ENCODE measurements at places on chromosomes 13 and 19.
A peak's percentile ranks its signal among the peaks of the same experiment; 100 is the strongest.

DNA sequence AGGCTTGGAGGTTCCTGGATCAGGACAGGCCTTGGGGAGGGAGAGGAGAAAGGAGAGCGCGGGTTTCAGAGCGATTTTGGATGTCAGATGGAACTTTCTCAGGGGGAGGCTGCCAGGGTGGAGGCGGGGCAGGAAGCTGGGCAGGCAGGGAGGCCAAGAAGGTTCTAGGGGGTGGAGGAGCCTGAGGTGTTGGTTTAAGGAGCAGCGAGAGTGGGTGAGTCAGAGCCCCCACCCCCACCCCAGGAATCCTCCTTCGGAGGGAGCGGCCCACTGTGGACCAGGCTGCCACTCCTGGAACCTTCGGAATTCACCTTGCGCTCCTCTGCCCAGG is 15.9 kb upstream of the NOP53 start:
- DNase-seq, result no peak

DNA sequence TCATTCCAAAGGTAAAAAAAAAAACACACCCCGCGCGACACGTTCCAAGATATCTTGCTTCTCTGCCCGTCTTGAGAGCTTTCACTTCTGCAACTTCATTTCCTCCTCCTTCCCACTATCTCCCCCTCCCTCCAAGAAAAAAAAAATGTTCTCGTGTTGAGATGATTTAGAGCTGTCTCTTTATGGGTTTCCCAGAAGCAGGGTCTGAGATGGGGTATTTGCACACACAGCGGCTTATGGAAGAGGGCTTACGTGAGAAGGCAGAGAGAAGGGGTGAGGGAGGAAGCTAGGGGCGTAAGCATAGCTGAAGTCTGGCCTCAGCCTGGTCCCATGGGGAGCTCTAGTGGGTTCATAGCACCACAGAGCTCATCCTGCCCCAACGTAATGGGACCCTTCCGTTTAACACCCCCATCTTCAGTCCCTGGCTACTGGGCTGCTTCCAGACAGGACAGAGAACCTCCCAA is 31.3 kb upstream of the USE1 start:
- no peak for DNase-seq

DNA sequence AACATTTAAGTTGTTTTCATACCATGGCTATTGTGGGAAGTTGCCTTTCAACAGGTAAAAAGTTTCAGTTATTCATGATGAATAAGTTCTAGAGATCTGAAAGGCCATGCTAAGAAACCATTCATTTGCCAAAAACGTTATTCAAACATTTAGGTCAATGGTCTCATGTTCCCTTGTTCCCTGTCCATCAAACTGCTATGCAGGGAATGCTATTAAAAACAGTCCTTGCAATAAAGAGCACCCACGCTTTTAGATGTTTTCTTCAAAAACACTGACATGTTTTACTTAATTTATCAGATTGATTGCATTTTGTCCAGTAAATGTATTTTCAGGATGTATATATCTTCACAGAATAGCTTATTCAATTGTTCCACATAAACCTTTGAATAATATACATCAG is 573.2 kb upstream of the PCDH20 start:
- DNase-seq, result no peak

GRCh38 chr13:100423375-100423774 is 165.2 kb downstream of the GGACT start:
- DNase-seq, result peak; percentile 31

- DNase-seq, result no peak
Measured at GRCh38 chr19:788686-788982, 8.6 kb upstream of the PTBP1 start.

DNA sequence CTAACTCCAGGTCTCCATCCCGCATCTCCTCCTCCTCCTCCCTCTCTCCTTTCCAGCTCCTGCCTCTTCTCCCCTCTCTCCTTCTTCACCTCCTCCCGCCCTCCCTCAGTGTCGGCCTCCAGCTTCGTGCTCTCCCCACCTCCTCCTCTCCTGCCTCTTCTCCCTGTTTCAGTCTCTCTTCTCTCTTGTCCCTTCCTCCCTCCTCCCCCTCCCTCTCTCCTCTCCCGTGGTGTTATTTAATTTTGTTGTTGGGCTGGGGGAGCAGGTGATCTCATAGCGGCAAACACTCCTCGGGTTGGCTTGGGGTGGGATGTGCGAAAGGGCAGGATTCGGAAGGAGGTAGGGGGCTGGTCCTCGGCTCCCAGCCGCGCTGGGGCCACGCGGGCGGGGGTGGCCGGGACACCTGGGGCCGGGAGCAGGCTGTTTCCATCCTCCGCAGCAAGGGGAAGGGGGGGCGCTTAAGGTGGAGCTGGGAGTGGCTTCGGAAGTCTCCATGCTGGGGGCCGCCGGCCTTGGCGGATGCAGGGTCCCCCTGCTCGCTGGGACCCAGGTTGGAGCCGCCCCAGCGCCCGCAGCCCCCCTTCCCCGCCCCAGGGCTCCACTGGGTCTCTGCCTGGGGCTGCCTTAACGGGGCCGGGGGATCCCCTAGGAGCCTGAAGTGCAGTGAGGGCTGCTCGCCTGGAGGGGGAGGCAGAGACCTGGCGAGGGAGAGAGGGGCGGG is at the start of gene CA11:
TSS of gene CA11 (minus strand) at position 187 of the 721 bp plus-strand sequence. CDS start 555 bp downstream, outside the sequence.
- DNase-seq, result peak; percentile 92

GRCh38 chr19:28184997-28185396 is 1028.0 kb downstream of the UQCRFS1 start:
- peak; percentile 11 for DNase-seq

DNA sequence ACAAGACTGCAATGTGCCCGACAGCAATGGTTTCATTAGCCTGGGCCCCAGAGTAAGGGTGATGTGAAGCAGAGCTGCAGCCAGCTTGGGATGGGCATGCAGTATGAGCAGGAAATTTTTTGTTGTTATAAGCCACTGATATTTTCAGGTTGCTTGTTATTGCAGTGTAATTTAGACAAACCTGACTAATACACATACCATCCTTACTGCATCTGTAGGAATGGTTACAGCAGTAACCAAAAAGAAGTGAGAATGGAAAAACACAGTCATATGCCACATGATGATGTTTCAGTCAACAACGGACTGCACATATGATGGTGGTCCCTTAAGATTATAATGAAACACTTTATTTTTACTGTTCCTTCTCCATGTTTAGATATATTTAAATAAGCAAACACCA is 8.6 kb upstream of the POMP start:
- no peak for DNase-seq

DNA sequence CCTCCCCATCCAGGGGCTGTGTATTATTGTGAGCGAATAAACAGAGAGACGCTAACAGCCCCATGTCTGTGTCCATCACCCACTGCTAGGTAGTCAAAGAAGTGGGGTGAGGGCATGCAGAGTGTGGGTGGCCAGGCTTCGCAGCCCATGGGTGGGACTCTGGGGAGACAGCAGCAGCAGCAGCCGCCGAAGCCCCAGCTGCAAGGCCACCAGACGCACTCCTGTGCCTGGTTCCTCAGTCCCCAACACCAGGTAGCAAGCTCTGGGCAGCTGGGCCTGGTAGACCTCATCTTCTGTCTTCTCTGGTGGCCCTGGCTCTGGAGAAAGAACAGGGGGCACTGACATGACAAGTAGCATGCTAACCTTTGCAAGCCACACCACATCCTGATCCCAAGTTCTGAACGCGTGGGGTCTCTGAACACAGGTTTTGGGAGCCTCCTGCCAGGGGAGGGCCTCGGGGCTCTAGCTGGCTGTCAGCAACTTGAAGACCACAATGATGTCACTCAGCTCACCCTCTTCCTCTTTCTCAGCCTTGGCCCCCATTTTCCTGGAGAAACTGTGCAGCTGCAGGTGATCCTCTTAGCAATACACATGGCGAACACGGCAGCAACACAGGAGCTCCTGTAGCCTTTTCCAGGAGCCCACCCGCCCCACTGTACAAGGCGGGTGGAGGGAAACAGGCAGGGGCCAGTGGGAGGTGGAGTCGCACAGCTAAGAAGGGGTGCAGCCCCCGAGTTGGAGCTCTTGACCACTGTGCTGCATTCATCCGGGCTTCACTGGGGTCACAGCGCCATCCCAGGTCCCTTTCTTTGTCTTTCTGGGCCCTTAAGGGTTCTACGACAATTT is 5.8 kb downstream of the FUZ start:
- no peak for DNase-seq

GRCh38 chr19:10520652-10521318 is 3.5 kb upstream of the S1PR5 start:
- no peak for DNase-seq

DNA sequence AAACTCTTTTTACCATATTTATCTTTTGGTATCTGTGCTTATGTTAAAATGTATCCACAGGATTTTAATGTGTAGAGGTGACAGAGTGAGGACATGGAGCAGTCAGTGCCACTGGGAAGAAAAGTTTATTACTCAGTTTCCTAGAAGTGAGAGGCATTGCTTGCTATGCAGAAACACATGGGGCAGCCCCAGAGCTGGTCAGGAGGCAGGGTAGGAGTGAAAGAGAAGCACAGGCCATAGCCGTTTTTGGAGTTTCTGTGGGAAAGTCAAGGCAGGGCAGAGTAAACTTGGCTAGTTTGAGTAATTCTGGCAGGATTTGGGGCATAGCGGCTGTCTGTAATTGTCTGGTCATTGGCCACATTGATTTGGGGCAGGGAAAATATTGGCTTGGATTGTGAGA is 370.9 kb downstream of the FGF9 start:
- no peak for DNase-seq

GRCh38 chr19:3178377-3178972 is at the start of gene S1PR4:
Gene S1PR4, plus strand, starts transcription at chr19:3178769. Its CDS starts 24 bp downstream, at chr19:3178793.
- DNase-seq, result no peak

GRCh38 chr13:35484384-35484783 is 7.9 kb upstream of the MAB21L1 start:
- DNase-seq, result no peak

GRCh38 chr13:113837560-113838355 is 26.1 kb downstream of the GAS6 start:
- DNase-seq, result peak; percentile 98

Data from cardiac muscle cell (in vitro differentiated cells and primary cell).